NK-92 treated with Interleukin-12 subunit alpha and Interleukin-12 subunit beta, amount 100 ng/mL, for 24 hours (cell line): ENCODE measurements at places on chromosomes 5 and 9.

- no peak for DNase-seq
Observed at GRCh38 chr5:8730194-8730593, 815.7 kb downstream of the SEMA5A start.

GRCh38 chr9:85905957-85906356 lies 35.0 kb upstream of the NAA35 start:
- no peak for DNase-seq

- no peak for DNase-seq
Observed at GRCh38 chr5:978693-979092, 29.9 kb upstream of the NKD2 start.

- DNase-seq, result no peak
Observed at GRCh38 chr5:89315286-89316100, 432.5 kb upstream of the MEF2C start.

DNA sequence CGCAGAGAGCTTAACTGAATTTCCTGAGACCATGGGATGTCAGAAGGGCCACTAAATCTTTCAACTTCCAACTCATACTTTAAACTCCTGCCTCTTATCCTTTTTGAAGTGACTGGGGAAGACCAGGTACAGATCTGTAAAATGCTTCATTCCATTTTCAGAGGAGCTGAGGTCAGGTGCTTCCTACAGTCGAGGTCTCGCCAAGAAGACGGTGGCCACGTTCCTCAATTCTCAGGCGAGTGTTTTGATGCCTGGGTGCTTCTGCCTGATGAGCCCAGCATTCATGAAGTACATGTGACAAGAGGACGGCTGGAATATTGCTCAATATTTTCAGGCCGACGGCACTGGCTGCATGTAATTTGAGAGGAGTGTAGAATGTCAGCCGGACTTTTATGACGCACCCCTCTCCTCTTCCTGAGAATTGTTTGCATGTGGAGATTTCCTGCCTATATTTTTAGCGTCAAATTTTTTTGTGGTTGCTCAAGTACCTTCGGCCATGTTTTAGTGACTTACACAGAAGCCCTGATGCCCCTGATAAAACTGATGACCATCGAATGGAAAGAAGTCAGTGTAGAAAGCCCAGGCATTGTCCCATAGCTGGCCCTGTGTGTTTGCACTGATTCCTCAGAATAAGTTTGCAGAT lies 38.8 kb upstream of the GLRX start:
- DNase-seq, result no peak

DNA sequence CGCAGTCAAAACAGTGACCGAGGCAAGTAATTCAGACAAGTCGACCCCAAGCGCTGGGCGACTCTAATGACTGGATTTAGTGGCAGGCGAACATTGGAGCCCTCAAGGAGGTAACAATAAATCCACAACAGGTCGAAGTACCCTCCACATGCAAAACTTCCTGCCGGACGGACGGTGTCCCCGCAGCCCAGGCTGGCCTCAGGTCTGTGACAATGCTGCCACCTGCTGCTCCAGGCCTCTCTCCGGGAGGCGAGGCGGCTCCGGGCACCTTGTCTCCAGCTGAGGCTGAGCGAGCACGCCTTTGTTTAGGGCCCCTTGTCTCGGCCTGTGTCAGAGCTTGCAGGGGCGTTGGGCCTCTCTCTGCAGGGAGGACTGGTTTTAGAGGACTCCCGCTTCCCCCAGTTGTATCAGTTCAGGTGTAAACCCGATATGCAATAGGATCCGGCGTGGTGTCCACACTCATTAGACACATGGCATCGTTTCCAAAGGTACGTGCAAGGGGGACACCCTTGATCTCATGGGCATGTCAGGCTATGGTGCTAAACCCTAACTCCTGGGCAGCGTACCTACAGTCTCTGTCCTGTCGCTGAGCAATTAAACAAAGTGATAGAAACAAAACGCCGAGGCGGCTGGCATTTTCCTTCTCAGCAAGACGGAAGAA lies 628.0 kb upstream of the ADAMTS16 start:
- DNase-seq, result no peak

DNA sequence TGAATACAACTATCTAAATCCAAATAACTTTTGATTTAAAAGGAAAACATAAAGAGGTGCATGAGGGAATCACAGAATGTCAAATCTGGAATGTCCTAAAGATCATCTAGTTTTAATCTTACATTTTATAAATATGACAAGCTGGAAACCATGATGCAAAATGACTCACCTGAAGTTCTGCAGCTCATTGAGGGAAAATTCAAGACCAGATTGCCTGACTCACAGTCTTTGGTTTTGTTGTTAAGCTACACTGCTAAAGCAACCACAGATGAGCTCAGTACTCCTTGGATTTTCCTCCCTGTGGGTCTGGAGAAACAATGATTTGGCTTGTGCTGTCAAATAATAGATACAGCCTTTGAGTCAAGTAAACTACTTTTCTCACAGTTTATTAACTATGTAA lies 19.1 kb upstream of the EDIL3 start:
- DNase-seq, result no peak

- no peak for DNase-seq
Observed at GRCh38 chr5:131276072-131276471, 12.2 kb downstream of the CDC42SE2 start.

- DNase-seq, result no peak
Observed at GRCh38 chr9:70462300-70462699, 47.8 kb upstream of the KLF9 start.

DNA sequence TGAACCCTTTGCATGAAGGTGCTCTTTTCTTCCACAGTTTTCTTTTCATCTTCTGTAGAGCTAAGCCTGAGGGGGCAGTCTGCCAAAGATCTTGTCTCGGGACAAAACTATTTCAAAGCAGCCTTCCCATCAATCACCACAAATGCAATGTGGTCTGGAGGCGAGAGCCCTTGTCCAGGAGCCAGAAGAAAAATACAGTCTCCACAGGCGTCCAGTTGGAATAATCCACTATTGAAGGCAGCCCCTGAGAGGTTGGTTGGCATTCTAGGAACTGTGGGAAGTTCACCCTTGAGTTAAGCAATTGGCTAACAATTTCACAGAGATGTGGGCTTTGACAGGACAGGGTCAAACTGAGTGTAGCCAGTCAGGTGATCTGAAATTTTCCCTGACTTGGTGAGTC lies 72.0 kb downstream of the SEMA6A start:
- no peak for DNase-seq

DNA sequence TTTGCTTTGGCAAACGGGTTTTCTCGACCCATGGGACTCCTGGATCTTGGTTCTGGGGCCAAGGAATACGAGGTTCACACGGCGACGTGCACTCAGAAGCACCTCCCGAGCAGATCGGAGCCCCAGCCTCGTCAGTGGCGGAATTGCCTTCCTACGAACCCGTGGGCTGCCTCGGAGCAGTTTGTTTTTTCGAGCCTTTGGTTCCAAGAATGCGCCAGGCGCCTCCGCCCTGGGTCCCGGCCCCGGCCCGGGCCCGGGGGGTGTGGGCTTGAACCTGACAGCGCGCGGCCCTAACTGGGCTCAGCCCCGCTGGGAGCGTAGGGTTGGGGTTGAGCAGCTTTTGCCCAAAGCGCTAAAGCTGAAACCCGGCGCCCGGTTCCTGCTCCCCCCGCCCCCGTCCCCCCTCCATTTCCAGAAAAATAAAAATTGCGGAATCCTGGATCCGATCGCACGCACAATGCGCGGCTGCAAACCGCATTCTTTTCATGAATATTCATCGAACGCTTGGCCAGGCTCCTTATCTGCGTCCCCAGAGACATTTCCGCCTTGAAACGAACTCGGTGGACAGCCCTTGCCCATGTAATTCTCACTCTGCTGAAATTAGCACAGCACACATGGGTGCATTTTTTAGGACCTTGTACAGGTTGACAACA lies 1.0 kb downstream of the BASP1 start:
- DNase-seq, result no peak

GRCh38 chr5:77669677-77670076 lies 31.2 kb upstream of the OTP start:
- DNase-seq, result no peak

DNA sequence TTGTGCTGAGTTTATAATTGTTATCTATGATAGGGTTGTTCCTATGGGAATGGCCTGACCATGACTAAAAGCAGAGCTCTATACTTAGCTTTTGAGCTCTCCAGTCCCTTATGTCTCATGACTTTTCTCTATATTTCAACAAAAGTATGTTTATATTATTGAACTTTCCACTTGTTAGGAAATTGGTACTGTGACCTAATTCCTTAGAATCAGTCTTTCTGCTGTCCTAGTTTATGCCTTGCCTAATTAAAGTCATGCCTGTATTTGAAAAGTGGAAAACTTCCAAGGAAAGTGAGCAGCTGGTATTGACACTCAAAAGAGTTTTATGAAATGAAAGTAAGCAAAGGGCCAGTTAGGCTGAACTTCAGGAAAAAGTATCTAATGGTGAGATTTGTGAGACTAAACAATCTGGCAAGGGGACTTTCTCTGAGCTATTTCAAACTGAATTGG lies 68.6 kb downstream of the XRCC4 start:
- no peak for DNase-seq

DNA sequence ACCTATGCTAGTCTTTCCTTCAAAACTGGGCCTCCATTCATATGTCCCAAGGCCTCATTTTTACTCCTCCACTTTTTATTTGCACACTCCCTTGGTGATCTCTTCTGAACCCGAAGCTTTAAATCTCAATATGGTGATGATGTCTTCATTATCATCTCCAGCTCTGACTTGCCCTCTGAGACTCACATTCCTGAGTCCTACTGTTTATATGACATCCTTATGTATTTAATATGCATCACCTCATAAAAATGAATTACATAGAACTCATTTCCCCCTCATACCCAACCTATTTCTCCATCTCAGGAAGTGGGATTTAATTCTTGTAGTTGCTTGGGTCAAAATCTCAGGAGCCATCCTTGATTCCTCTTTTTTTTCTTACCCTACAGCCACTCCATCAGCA lies 473.0 kb downstream of the EBF1 start:
- DNase-seq, result no peak
